Activated T-cell treated with anti-CD3 and anti-CD28 coated beads for 24 hours (primary cell): ENCODE measurements at places on chromosomes 13 and 19.

DNA sequence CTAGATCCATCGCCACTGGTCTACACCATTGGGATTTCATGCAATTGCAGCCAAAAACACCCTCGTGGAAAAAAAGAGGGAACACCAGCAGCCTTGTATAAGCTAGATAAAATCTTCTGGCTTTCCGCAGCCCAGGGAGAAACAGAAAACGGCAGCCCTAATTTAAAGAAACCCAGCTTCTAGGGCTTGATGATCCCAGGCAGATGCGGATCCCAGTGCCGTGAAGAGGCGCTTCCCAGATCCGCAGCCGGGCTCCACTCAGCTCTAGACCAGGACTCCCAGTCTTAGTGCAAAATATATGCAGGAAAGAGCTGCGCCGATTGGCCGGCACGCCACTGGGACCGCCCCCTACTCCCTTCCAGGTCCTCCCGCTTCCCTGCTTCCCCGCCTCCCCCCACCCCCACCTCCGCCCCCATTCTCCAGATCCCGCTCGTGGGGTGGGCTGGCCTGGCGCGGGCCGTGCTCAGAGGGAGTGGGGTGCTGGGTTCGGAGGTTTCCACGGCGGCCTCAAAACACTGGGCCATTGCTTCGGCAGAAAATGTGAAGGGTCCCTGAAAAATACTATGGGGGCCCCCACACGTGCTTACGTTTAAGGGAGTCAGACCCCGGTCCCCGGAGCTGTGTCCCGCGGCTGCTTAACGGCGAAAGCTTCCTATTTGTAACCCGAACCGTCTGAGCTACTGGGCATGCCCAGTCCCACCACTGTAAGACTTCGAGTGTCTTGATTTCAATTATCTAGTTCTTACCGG is 63.1 kb downstream of the SERP2 start:
- DNase-seq = peak; percentile 22

DNA sequence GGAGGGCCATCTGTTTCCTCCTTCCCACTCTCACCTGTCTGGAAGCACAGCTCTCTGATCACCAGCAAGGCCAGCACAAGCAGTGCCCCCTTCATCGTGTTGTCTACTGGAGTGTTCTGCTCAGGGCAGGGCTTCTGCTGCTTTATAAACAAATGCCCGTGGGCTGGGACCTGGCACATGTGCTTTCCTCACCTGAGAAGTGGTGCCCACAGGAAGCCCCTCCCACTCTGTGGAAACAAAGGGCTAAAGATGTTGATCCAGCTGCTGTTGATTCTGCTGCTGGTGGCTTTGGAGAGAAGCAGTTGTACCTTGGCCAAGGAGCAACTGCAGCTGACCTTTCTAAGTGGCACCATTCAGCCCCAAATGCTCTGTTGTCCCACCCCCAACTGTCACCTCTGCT is 26.4 kb upstream of the ZNF181 start:
- DNase-seq = no peak

DNA sequence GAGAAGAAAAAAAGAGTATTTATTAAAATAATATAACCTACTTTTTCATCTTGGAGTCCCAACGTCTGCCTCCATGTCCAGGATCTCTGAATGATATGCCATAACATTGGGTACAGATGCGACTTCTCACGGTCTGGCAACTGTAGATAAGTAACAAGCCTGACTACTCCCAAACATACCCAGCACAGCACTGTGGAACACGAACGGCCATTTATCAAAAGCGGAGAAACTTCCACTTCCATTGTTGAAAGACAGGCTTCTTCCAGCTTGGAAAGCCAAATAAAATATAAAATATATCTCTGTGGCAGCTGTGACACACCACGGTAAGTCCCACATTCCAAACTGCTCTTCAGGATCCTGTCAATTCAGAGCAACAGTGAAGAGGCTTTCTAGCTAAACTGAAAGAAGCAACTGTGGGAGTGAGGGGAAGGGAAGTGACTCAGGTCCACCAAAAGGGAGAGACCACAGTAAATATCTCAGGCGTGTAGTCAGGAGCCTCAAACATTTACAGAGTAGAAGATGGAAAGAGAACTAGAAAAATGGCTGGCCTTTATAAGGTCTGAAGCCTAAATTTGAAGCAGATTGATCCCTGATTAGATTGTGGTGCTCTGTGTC is 331.7 kb downstream of the LIG4 start:
- DNase-seq = no peak

GRCh38 chr19:43563816-43564457 is 11.4 kb downstream of the XRCC1 start:
- DNase-seq = no peak

- DNase-seq = no peak
Measured at GRCh38 chr13:44868397-44868796, 120.9 kb downstream of the NUFIP1 start.

DNA sequence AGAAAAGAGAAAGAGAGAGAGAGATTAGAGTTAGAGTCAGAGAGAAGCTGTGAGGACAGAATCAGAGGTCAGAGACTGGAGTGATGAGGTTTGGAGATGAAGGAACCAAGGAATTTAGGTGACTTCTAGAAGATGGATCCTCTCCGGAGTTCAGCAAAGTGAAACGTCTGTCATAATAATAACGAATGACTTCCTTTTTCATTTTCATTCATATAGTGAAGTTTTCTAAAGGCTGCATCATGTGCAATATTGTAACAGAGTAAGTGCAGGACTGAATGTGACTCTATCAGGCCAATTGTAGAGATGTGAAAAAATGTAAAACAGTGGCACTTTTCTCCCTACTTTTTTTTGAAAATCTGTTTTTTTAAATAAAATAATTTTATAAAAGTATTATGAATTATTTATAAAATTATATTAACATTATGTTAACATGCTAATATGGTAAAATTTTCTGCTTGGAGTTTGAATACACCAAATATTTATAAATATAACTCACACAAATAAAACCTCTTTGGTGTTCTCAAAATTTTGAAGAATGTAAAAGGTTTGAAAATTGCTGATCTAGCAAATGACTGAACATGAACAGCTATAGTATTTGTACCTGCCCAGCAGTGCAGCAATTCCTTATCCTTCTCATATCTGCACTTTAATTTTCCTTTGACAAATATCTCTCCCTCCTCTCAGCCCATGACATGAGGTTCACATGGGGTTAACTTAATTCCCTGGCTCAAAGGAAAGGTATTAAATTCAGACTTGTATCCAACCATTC is 4.2 kb upstream of the TNFSF11 start:
- DNase-seq = no peak

DNA sequence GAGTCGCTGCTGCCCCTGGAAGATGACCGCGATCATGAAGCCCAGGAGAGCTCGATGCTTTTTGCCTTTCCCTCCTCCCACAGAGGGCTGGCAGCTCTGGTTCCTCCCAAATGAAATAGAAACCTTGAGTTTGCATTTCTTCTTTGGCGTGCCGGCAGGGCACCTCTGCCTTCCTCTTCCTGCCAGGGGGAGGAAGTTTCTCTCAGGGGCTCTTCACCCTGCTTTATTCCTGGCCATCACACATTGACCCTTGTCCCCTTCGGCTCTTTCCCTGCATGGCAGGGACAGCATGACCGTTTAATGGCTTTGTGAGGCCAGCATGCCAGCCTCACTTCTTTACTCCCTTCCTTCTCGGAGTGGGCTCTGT is 47.9 kb downstream of the ACTN4 start:
- no peak for DNase-seq

GRCh38 chr19:29615891-29616425 is 9.9 kb downstream of the POP4 start:
- DNase-seq = no peak

- DNase-seq = no peak
Measured at GRCh38 chr13:21672796-21673538, 2.1 kb downstream of the FGF9 start.

DNA sequence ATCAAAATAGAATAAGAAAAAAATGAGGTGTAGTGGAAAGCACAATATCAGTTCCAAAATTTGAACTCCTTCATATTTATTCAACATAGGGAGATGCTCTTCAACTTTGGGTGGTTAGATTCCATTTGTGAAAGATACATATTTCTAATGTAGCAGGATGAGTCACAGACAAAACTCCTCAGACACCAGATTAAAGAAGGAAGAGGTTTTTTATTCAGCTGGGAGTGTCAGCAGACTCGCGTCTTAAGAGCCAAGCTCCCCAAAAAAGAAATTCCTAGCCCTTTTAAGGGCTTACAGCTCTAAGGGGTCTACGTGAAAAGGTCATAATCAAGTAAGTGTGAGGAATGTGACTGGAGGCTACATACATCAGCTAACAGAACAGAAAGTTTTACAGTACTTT is 6.8 kb upstream of the ZNF765 start:
- DNase-seq = no peak

DNA sequence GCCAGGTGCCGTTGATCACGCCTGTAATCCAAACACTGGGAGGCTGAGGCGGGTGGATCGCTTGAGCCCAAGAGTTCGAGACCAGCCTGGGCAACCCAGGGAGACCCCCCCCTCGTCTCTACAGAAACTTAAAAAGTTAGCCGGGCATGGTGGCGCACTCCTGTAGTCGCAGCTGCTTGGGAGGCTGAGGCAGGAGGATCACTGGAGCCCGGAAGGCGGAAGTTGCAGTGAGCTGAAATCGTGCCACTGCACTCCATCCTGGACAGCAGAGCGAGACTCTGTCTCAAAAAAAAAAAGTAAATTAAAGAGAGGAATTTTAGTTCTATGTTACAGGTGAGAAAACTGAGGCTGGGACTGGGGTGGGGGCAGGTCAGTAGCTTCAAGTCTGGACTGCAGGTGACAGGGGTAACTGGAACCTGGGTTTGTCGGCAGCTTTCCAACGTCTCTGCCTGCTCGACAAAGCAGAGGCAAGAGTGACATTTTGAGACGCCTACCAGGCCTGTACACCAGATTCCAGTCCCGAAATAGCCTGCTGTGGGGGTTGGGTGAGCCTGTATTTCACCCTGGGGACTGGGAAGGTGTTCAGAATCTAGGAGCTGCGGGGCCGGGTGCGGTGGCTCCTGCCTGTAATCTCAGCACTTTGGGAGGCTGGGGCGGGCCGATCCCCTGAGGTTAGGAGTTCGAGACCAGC is 1.2 kb downstream of the SELENOW start:
- no peak for DNase-seq

DNA sequence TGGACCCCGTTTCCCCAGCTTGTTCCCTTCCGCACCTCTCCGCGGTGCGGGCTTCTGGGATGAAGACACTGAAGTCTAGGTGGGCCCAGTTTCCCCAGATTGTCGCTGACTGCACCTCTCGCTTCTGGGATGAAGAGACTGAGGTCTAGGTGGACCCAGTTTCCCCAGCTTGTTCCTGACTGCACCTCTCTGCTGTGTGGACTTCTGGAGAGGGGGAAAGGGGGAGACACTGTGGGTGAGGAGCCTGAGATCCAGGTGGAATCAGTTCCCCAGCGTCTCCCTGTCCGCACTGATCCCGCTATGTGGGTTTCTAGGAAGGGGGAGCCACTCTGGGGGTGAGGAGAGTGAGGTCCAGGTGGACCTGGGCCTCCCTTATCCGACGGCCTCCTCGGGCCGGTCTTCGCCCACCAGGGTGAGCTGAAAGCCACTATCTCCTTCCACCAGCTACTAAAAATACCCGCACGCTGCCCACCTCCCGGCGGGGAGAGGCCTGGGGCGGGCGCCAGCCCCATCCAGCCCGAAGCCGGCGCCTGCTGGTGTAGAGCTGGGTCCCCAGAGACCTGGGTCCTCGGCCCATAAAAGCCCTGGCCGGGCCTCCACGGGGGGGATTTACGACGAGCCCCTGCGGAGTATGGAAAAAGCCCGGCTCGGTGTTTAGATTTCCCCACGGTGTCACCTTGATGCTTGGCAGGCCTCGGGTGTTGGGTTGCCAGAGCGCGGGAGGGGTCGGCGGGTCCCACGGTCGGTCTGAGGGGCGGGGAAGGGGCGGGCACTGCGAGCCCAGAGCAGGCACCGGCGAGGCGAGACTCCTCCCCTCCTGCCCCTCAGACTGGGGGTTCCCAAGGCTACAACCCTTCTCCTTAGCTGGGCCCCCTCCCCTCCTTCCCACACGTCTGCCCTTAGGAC is 10.6 kb downstream of the FUT6 start:
- peak; percentile 19 for DNase-seq

DNA sequence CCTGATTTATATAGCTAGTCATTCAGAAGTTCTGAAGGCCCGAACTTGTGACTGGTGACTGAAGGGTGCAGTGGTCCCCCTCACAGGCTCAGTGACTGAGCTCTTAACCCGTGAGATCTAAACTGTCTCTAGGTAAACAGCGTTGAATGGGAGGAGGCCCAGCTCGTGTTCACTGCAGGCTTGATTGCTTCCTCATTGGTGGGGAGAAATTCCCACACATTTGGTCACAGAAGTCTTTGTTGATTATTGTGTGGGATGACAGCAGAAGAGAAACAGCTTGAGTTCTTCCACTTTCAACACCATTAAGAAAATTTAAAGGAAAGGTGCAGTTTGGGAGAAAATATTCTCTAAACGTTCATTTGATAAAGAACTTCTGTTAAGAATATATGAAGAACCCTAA is 1178.0 kb downstream of the UQCRFS1 start:
- DNase-seq = no peak

- no peak for DNase-seq
Measured at GRCh38 chr19:35484252-35485036, 5.8 kb downstream of the KRTDAP start.
